Amniotic stem cell (primary cell): ENCODE measurements at places on chromosomes 3 and 15.

DNA sequence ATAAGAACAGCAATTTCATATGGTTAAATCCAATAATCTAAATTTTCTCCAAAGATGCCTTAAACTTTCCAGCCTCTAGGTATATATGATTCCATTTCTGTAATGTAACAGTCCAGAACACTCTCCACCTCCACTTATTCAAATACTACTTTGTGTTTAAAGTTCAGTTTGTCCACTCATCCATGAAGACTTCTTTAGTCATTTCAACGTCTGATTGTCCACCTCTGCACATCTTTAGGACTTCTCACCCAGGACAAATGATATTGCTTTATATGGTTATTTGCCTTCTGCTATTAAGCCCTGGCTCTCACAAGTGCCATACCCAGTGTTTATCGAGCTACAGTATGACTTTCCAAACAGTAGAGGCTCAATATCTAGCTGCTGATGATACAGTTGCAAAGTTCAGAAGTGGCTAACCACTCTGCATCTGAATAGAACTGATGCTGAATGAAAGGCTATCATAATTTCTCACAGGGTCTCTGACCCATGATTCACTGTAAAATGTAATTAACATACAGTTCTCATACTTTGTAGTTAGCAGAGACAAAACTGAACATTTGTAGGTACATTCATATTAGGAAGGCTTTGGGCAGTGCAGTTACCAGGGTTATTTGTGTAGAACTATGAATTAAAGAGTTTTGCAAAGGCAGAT lies 93.7 kb upstream of the MBNL1 start:
- DNase-seq = no peak

GRCh38 chr3:42214565-42215283 lies 51.3 kb downstream of the CCK start:
- no peak for DNase-seq

DNA sequence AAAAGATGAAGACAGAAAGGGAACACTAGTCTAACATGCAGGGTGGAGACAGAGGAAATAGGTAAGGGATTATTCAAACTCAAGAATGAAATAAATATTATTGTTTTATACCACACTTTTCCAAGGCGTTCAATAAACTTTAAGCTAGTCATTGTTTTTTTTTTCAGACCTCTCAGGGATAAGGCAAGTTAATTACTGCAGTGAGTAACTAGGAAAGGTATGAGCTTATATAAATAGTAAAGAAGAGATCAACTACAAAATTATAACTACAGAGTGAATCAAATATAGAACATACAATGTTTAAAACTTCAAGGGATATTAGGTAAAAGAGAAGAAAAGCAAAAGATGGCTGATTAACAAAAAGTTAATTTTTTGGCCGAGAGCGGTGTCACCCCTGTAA lies 31.5 kb upstream of the XXYLT1 start:
- DNase-seq = no peak

DNA sequence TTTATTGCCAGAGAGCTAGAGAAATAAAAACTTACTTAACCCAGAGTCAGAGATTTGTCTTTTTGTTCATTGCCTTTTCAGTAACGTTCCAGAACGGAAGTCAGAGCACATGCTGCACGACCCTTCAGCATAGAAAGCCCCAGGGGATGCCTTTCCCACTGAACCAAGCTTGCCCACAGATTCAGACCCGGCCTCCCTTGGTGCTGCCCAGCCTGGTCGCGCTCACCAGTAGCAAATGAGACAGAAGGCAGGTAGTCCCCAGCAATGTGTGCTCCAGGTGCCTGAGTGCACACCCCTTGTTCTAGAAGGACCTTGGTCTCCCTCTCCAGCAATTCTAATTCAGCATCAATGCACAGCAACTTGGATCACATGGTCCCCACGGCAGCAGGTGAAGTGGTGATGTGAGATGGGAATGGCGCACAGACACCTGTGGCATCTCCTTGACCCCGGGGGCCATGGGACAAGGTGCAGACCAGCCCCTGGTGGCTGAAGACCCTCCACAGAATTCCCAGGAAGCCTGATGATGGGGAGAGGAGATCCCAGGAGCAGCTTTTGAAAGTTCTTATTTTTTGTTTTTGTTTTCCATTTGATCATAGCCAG lies 91.8 kb upstream of the IQSEC1 start:
- no peak for DNase-seq

GRCh38 chr3:142815803-142816202 lies 73.1 kb downstream of the PCOLCE2 start:
- no peak for DNase-seq

GRCh38 chr3:61561374-61562041 lies at the start of gene PTPRG:
PTPRG (plus strand) TSS chr3:61561571; CDS start chr3:61562288, 717 bp downstream.
- DNase-seq = peak; percentile 86

DNA sequence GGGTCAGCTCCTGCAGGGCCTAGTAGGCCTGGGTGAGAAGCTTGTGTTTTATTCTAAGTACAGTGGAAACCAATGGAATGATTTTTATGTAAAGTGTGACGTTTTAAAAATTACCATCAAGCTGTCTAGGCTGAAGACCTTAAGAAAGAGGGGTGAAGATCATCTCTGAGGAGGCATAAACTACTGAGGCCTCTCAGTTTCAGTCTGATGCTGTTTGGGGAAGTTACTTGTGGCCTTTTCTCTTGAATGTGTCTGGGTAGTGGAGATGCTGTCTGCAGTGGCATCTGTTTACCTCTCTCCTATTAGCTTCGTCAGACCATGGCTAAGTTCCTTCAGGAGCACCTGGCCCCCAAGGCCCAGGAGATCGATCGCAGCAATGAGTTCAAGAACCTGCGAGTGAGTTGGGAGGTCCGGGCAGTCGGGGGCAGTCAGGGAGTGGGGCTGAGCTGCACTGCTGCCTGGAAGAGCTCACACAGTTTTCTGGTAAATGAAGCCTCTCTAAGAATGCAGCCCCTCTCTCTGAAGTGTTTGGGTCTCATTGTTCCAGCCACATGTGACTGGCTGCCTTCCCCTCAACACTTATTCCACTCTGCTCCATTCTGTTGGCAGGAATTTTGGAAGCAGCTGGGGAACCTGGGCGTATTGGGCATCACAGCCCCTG lies 1.9 kb downstream of the IVD start:
- no peak for DNase-seq

DNA sequence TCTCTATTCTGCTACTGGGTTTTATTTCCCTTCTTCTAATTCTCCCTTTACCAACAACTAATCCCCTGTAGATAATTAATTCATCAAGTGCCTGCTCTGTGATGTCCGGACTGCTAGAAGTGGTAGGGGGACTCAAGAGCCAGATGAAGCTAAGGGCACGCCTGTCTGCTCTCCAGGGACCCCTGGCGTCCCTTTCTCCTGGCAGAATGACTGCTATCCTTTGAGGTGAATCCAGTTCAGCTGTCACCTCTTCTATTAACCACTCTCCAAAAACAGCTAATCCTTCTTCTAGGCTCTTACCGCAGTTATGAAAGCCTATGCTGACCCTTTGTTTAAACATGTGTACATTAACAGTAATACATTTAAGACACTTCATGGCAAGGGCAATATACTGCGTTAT lies 1.4 kb upstream of the CHRNA7 start:
- DNase-seq = no peak

DNA sequence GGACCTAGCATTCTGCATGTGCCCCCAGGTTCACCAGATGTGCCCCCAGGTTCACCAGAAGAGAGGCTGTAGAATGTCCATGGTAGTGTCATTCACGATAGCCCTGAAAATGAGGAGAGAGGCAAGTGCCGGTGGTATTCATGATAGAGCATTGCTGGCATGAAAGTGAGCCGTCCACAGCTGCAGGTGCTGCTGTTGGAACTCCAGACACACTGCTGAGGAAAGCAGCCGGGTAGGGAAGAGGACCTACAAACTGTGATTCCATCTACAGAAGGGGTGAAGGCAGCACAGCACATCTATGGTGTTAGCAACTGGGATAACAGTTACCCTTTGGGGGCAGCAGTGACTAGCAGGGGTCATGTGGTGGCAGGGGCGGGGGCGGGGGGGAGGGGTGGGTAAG lies 125.0 kb upstream of the PLXNA1 start:
- DNase-seq = no peak

DNA sequence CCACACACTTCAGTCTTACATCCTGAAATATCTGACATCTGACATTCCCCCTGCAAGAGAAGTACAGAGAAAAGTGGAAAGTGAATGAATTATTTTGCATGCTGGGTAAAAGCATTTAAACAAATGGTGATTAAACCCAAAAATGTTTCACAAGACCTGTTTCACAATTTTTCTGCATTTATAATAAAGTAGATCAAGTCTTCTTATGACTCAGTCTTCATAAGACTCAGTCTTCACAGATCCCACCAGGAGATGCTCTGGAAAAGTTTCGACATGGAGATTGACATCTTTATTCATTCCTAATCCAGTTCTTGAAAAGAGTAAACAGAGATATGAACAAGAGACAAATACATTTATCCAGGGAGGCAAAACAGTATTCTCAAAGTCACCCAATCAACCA lies 13.2 kb upstream of the EDC3 start:
- no peak for DNase-seq

GRCh38 chr3:145899241-145899640 lies 261.7 kb downstream of the PLOD2 start:
- DNase-seq = no peak

GRCh38 chr3:157233923-157234322 lies 74.0 kb upstream of the CCNL1 start:
- DNase-seq = no peak

- no peak for DNase-seq
These were observed 302.1 kb downstream of the TLE3 start for GRCh38 chr15:69795601-69796000.
